ENCODE measurements at places on chromosomes 6 and 20.

- no peak for DNase-seq
These were observed at the start of gene ZNF311 for GRCh38 chr6:29005183-29005885. Gene ZNF311, minus strand, starts transcription at chr6:29005315. Its CDS starts 1,361 bp downstream, at chr6:29003954.

- no peak for DNase-seq
These were observed 191.8 kb upstream of the RREB1 start for GRCh38 chr6:6915813-6916547.

DNA sequence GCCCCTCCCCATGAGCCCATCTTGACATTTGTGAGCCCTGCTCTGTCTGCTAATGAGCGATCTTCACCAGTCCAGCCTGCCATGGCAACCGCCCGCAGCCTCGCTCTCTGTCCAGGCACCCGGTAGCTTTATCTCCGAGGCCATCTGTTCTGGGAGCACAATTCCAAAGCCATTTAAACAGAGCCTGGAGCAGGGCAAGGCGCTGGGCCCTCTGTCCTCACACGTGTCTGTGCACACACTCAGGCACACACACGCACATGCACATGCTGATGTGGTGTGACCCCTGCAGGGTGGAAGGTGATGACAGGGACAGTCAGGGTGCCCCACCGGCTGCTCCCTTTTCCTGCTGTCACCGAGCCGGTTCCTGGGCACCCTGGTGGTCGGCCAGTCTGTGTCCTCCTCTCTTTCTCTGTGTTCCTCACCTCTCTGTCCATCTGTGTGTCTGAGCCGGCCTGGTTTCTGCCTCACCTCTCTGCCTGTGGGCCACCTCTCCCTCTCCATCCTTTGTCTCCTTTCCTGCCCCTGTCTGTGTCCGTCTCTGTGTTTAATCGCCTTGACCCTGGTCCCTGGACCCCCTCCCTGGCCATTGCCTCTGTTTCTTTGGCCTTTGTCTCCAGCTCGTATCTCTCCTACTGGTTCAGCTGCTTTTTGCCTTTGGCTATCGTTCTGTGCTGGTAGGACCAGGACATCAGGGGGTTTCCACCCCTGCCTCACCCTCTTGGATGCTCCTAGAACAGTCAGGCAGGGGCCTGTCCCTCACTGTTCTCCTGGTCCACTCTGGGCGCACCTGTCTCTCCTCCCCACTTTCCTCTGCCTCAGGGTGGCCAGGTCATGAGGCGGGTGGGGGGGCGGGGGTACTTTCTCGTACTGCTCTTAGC, 8.8 kb upstream of the MYT1 start:
- DNase-seq: no peak

DNA sequence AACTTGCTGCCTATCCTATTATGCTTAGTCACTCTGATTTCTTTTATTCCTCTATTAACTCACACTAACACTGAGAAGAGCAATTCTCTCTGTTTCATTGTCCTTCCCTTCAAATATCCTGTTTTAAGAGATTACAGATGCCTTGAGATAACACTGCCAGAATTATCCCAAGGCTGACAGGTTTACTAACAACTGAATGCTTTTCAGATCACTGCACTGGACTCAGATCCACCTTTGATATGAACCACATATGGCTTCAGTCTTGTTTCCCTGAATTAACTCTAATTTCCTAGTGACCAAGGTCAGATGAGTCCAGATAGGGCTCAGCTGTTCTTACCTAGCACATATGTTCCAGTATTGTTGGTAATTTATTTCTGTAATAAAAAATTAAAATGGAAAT, 633.1 kb downstream of the GRIK2 start:
- DNase-seq: no peak

- no peak for DNase-seq
These were observed 135.7 kb downstream of the ATXN1 start for GRCh38 chr6:16625291-16626265.

DNA sequence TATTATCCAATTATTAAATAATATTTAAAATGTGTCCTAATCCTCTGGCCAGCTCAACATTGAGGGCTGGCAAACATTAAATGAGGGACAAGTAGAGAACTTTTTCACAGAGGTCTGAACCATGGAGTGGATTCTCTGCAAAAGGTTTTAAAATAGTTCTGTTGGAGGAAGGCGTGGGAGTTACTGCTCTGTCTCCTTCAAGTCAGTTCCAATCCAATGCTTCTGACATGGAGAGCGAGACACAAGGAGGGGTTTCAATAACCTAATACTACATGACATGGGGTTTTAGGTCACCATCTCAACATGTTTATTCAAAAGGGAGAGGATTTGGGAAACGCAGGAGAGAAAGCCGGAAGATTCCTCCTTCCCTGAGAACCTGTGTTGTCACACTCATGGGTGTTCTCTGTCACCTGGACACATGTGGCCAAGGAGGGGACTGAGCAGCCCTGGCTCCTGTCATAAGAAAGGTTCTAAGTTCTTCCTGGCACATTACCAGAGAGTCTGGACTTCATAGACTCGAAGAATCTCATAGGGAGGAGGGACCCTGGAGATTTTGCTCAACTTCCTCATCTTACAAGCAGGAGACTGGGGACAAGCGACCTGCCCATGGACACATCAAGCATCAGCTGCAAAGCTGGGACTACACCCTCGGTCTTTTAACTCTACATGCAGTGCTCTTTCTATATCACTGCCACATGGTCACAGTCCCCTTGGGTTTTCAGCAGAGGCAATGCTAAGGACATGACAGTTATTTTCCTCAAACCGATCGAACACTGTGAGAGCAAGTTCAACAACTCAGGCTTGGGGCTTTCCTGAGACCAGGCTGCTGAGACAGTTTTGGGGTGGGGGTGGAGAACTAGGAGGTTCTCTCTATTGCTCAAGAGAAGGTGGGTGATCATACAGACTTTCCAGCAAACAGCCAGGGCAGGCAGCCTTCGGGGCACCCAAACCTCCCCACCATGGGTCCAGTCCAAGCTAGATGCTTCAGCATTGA, 38.6 kb downstream of the PRDM1 start:
- no peak for DNase-seq

DNA sequence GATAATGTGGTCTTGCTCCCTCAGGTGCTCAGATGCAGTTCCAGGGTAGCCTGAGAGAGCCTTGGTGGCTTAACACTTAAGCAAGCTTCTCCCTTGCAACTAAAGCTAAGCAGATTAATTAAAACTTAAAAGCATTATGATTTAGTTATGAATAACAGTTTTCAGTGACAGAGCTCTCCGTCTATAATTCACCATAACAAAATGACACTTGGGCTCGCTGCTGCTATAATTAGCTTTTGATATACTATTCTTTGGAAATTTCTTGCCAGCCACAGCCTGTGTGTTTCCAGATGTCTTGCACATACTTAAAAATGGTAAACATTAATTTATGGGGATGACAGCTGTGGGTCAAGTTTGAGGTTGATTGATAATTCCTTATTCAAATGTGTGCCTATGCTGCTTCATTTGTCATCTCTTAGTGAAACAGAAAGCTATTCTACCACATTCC, 380.5 kb downstream of the TFAP2B start:
- no peak for DNase-seq

DNA sequence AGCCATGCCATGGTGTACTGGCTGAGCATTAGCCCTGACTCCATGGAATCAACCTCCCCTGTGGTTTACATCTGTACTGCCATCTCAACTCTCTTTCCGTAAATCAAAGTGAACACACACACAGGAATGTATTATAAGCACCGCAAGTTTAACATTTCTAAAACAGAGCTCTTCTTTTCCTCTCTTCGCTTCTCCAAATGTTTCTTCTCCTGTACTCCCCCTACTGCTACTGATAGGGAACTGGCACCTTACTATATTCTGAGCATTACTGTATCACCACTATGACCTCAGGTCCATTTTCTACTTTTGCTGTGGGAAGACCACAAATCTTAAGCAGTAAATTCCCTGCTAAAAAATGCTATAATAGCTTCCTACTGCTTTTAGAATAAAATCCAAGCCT, 101.2 kb downstream of the NUS1 start:
- DNase-seq: no peak

- DNase-seq: no peak
These were observed 121.1 kb downstream of the GPR63 start for GRCh38 chr6:96716221-96716620.
